ENCODE measurements at places on chromosomes 4 and X. TPM values are rescaled to one million over a fixed set of nuclear protein-coding genes. Genes with fewer than 3 reads are reported as not detected.
A peak's percentile ranks its signal among the peaks of the same experiment; 100 is the strongest.

The ARHGAP24 gene
- 13.7 TPM for total RNA-seq

The CRMP1 gene
- 1.4 TPM for total RNA-seq

The MAGEC2 gene
- not detected for total RNA-seq

DNA sequence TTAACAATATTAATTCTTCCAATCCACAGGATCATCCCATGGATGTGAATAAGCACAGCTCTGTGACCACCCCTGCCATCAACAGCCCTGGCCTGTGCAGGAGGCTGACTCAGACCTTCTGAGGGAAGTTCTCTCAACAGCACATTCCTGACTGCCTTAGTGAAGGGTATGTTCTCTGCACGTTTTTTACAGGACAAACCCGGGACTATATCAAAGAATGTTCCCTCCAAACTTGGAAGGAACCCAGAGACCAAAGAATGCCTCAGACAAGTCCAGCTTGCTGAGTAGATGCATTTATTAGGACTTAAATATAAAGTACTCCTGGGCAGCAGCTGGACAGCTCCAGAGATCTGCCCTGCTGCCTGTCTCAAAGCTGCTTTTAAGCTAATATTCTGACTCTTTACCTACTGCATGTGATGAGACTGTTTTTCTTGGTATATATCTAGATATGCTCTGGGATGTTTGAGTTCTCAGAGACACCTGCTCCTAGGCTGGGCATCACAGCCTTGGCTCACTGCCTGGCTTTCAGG lies 1127.8 kb upstream of the PRKX start:
- no peak for DNase-seq

The MAGEA1 gene
- total RNA-seq: not detected

DNA sequence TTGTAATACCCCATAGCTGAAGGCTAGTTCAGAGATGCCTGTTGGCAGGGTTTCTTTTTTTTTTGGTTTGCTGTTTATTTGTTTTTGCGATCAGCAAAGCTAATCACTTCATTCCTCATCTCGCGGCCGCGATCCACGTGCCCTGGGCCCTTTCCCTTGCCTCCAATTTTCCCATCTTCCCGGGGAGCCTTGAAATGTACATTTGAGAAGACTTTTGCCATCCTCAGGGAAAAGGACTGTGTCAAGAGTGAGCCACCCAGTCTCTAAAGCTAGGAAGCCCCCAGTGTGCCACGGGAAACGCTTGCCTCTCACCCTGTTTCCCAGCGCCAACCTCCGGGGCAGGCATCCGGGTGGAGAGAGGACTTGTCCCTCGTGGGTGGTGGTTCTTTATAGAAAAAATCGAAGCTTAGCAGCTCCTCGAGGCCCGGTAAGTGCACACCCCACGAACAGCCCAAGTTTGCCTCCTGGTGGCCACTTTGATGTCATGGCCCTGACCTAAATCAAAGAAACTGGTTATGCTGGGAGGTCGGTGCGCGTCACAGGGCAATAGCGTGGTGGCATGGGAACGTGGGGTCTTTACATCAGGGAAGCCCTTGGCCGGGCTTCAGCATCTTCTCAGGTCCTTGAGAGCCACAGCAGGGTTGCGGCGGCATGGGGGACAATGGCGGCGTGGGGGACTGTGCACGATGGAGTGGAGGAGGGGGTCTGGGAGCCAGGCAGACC lies 42.0 kb downstream of the MAP7D3 start:
- peak; percentile 38 for DNase-seq

GRCh38 chr4:155411546-155411945 lies 34.8 kb upstream of the MAP9 start:
- no peak for DNase-seq

- DNase-seq: peak; percentile 45
Observed at GRCh38 chr4:183445097-183445428, 627 bp downstream of the CDKN2AIP start.

DNA sequence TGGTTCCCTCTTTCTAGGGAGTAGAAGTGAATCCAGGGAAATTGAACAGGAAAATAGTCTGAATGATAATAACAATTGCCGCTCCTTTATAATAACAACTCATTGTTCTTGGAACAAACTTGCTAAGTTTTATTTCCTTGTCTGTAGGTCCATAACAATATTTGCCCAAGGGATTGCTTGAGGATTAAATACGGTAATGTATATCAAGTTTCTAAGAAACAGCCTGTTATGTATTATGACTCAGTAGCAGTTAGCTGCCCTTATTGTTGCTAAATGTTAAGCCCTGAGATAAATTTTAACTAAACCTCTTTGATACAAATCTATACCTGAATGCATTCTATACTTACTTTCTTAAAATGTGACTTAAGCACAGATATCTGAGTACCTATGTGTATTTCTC lies 215.9 kb upstream of the AADAT start:
- DNase-seq: no peak

The MAGED4B gene
- 1.5 TPM for total RNA-seq

GRCh38 chr4:121788896-121789295 lies 12.2 kb upstream of the EXOSC9 start:
- no peak for DNase-seq

The FAM184B gene
- total RNA-seq: not detected

DNA sequence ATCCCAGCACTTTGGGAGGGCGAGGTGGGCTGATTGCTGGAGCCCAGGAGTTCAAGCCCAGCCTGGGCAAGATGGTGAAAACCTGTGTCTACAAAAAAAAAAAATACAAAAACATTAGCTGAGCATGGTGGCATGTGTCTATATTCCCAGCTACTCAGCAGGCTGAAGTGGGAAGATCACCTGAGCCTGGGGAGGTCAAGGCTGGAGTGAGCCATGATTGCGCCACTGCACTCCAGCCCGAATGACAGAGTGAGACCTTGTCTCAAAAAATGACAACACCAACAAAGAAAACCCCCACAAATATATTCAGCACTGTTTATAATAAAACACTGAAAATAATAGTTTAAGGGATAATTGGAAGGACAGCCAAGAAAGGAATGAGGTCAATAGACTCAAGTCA lies 3.6 kb upstream of the ELOVL6 start:
- DNase-seq: no peak

DNA sequence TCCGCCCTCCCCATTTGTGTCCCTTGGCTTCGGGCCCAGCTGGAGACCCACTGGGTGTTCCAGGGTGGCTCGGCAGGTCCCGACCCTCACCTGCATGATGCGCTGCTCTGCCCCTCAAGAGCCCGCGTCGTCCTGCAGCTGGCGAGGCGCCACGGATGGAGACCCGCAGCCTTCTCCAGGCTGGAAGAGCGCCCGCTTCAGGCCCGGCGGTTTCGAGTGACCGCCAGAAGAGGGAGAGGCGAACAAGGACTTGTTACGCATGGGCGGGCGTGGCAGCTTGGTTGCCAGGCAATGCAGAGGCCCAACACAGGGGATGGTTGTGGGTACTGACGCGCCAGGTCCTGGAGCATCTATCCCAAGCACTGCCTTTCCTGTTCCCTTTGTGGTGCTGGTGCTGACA lies at the start of gene PDCL2:
PDCL2 (minus strand) TSS at position 232 of the 400 bp plus-strand sequence; CDS start at position 96, 136 bp downstream.
- no peak for DNase-seq
